Right kidney (tissue), 9 donors: ENCODE measurements at places on chromosomes 7 and 10.

- no peak for DNase-seq
Measured at GRCh38 chr7:99731638-99732374, 3.2 kb downstream of the CYP3A7 start.

DNA sequence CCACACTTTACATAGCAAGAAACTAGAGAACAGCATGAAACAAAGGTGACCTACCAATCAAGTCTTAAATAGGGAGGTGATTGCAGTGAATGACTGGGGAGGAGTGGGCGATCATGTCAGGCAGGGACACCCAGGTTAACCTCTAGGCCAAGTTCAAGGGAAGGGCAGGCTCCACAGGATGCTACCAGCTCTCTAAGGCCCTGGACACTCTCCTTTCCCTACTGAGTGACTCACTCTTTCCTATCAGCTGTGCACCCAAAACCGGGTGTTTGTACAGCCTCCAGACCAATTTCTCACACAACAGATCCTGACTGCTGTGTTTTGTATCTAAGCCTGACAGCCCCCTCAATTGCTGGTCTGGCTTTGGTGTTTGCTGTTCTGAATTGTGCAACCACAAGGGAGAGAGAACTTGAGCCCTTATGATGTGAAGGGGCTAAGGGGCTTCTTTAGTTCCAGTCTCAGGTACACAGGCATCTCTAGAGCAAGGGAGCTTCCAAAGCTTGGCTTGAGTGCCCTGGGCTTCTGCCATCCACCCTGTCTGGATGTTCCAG lies 107.8 kb downstream of the TBXAS1 start:
- DNase-seq, result no peak

GRCh38 chr7:49803812-49804211 lies 30.4 kb downstream of the VWC2 start:
- DNase-seq, result no peak

GRCh38 chr7:101985057-101985902 lies 167.9 kb downstream of the CUX1 start:
- peak; percentile 17 for DNase-seq

- DNase-seq, result no peak
Measured at GRCh38 chr10:21920633-21921032, 82.9 kb downstream of the DNAJC1 start.

DNA sequence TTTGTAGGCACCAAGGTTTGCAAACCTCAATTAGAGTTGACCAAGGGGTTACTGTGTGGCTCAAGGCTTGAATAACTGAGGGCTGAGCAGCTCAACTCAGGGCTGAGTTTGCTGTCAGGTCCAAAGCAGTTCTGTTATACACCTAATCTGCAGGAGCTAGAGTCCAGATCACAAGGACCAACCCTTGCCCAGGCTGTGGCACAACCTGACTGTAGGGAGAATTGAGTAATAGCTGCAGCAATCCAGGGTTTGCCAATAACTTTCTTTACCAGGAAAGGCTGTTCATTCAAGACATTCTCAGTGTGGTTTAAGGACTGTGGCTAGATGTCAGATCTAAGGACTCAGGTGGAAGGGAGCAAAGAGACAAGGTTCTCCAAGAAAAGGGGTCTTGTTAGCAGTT lies 115.6 kb upstream of the IMMP2L start:
- DNase-seq, result no peak

- no peak for DNase-seq
Measured at GRCh38 chr10:74683067-74683466, 143.3 kb upstream of the KAT6B start.

DNA sequence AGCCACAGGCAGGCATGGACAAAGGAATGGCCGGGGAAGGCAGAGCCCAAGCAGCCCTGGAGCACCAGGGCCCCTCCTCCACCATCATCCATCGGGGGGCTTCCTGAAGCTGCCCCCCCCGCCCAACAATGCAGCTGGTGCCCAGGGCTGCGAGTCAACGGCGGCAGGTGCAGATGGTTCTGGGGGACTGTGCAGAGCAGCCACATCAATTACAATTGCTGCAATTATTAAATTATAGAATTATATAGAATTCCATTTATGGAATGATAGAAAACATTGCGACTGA lies 28.3 kb downstream of the EBF3 start:
- no peak for DNase-seq

DNA sequence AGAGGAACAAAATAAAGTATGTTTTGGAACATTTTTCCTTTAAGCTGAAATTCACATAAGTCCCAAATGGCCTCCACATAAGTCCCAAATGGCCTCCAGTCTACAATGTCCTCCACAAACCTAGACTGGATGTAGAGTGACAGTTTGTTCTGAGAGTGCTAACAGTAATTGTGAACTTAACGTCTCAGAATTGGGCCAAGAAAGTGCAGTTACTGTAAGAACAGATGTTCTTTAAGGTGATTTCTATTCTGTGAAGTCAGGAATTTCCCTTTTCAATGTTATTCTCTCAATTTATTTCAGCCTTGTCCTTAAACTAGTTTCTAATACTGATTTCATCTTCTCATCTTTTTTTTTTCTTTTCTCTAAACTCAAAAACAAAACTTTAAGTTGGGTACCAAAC lies 188.7 kb upstream of the SEMA3E start:
- no peak for DNase-seq

GRCh38 chr10:51960494-51960895 lies 261.1 kb upstream of the CSTF2T start:
- DNase-seq, result peak; percentile 21

GRCh38 chr10:79285315-79286197 lies 61.7 kb upstream of the PPIF start:
- DNase-seq, result no peak

DNA sequence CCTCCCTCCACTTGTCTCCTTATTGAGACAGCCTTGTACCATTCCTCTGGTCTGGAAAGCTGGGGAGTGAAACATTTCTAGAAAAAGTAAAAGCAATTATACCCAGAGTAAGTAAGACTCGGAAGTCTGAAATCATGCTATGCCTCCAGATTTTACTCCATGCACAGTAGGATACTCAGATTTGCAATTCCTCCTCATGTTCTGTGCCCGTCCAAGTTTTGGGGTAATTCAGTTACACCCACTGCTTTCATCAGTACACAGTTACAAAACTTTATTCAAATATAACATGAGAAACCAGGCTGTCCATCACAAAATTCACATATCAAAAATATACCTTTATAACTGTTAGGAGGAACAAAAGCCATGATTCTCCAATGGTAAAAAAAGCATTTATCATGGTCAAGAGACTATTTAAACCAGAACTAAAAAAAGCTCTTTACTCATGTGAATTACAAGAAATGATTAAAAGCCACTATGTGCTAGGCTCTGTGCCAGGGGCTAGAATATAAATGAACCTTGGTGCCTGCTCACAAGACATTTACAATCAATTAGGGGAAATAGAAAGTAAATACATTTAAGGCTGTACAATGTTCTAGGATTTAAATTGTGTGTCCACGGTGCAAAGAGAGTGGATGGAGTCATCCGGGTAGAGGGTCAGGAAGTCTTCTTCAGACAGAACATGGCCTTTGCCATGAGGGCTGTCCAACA lies 320.2 kb downstream of the ELMO1 start:
- no peak for DNase-seq

DNA sequence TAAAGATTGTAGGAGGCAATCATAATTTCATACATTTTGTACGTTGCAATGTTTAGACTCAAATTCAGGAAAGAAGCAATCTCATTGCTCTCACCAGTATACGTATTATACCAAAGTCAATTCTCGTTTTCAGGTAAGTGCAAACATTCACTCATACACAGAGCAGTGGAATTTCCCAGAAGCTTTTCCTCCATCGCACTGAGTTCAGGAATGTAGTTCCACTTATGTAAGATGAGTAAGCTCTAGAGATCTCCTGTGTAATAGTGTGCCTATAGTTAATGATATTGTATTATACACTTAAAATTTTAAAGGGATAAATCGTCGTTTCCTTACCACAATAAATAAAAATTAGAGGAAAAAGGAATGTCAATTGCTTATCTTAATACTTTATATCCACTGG lies 470.8 kb upstream of the KCND2 start:
- no peak for DNase-seq

DNA sequence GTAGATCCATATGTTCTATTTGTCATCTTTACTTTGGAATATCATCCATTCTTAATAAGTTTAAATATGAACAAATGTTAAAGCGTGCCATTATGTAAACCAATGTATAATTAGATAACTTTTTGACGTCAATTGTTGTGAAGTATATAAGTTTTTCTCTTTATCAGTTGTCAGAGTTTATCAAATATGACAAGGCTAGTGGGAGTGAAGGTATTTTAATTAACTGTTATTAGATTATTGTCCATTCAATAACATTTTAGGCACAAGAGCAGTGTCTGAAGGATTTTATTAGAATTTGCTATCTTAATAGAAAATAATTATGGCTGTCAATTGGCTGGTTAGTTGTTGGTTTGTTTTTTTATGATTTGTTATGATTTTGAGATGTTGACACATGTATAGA lies 280.6 kb downstream of the CDK14 start:
- no peak for DNase-seq

DNA sequence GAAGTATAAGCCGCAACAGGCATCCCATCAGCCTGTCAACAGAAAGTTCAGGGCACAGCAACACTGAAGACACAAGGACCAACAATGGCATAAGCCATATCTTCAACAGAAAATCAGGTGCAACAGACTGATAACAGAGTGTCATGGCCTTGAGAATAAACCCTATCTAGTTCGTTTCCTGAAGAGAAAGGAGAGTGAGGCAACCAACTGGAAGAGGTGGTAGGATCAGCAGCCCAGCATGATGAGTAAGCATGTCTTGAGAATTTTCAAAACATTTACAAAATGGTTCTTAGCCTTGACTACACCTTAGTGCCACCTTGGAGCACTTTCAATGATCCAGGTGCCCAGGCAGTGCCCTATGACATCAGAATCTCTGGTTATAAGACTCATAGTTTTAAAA lies 290.2 kb upstream of the SEMA3C start:
- DNase-seq, result no peak

GRCh38 chr10:9999627-10000026 lies 1018.0 kb upstream of the CELF2 start:
- DNase-seq, result no peak

- DNase-seq, result no peak
Measured at GRCh38 chr10:42991442-42992098, 85.3 kb upstream of the RET start.

DNA sequence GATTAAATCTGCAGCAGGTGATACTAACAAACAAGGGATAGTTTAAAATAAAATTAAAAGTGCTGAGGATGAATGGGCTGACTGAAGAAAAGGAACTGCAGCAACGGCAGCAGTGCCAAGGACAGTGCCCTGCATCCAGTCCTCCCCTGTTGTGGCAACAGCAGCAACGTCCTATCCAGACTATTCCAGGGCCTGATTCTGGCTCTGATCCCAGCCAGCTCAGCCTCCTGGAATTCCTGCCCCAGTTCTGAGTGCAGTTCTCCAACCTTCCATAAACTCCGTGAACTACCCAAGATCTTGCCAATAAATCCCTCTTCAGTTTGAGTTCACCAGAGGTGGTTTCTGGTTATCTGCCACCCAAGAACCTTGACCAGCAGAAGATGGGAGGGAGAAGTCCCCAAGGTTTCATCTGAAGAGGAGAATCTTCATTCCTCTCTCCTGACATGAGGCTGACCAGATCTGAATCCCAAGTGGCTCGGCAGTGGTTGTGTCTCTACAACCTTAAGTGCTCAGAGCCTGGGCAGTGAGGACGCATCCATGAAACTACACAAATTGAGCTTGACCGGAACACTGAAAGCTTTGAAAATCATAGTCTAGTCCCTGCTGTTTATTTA lies 115.8 kb downstream of the SORBS1 start:
- no peak for DNase-seq

DNA sequence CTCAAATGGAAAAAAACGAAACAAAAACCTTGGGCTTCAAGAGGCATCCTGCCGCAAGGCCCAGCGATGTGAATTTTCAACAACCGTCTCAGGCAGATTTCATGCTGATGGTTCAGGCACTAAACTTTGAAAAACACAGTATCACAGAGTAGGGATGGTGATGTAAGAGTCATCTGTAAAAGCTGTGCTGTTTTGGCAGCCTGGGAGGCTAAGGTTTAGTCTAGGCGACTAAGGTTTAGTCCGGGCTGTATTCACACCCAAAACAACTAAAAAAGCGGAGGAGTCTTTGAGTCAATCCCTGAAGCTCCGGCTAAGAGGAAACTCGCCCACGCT lies 420 bp upstream of the MINPP1 start:
- peak; percentile 88 for DNase-seq

DNA sequence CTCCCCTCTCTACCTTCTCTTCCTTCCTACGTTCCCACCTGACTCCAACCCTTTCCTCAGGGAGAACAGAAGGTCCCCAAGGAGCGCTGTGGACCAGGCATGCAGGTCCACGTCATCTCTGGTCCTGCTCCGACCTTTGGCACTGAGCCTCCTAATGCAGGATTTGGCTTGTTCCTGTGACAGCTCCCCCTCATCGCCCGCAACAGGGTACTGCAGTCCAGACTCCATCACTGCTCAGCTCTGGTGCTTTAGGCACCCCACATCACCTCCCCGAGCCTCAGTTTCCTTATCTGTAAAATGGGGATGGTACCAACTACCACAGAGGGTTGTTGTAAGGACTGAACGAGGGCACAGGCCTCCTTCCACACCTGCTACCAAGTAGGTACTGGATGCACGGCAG lies 54.6 kb downstream of the FHIP2A start:
- DNase-seq, result no peak

GRCh38 chr10:124340033-124340760 lies 78.5 kb downstream of the OAT start:
- DNase-seq, result no peak

- peak; percentile 77 for DNase-seq
Measured at GRCh38 chr10:25933653-25934608, at the start of gene MYO3A. TSS of gene MYO3A (plus strand) at chr10:25934229. CDS start at chr10:25952111, 17,882 bp downstream.

GRCh38 chr10:105644978-105645377 lies 1003.9 kb downstream of the SORCS3 start:
- DNase-seq, result no peak

DNA sequence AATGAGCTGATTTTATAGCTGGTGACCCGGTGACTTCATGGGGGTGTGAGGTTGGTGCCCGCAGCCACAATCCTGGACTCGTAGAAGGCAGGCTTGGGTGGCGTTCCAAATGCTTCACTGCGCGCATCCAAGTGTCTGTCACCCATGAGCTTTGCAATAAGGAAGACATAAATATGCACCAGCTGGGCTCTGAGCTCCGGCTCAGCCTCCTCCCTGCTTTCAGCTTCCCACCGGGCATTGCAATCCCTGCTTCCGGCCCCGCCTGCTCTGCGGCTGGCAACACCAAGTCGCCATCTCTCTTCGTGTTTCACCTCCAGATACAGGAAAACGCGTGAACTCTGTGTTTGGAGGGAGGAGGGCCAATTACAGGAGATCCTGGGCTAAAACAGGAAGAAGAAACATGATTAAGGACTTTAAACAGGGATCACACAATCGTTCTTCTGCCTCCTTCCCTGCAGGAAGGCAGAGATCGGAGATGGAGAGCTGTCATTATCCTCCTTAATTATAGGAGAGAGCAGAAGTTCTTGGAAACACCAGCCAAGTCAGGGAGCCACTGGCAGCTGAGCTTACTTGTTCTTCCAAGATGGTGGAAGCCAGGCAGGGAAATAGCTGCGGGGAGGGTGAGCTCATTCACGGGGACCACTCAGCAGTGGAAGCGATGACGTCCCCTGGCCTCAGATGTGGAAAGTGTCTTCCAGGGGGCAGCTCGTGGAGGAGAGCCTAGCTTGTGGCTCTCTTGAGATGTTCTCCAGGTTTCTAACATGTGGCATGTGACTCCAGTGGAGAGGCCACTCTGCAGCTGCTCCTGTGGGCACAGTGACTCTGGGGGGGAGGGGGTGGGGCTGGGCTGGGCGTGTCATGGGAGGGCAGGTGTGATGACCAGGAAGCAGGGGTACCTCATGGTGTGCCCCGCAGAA lies 134.9 kb downstream of the CAMK1D start:
- DNase-seq, result peak; percentile 45
